ENCODE measurements at places on chromosomes 6 and 20.

- DNase-seq: no peak
Measured at GRCh38 chr6:78999737-79000136, 78.3 kb downstream of the PHIP start.

DNA sequence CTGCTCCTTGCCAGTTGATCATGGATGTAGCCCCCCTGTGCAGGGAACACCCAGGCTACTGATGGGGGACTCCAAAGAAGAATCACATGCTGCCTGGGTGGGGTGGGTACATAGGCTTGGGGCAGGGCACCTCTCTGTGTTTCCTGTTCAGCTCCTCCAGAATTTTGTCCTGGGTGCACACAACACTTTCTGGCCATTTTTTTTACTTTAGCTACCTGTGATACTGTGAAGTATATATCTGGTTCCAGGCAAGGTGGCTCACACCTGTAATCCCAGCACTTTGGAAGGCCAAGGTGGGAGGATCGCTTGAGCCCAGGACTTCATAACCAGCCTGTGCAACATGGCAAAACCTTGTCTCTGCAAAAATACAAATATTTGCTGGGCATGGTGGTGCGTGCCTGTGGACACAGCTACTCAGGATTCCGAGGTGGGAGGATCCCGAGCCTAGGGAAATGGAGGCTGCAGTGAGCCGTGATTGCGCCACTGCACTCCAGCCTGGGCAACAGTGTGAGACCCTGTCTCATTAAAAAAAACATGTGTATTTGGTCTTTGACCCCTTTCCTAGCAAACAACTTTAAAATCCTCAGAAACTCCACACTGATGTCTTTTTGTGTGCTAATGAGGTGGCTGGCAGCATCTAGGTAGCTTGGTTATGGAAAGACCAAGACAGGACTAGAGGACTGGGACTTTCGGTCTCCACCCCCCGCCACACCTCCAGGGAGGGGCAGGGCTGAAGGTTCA lies 14.1 kb downstream of the SLC4A11 start:
- no peak for DNase-seq

- no peak for DNase-seq
Measured at GRCh38 chr20:1909097-1909496, 13.9 kb downstream of the SIRPA start.

GRCh38 chr6:55812509-55812908 lies 62.9 kb downstream of the BMP5 start:
- DNase-seq: no peak

DNA sequence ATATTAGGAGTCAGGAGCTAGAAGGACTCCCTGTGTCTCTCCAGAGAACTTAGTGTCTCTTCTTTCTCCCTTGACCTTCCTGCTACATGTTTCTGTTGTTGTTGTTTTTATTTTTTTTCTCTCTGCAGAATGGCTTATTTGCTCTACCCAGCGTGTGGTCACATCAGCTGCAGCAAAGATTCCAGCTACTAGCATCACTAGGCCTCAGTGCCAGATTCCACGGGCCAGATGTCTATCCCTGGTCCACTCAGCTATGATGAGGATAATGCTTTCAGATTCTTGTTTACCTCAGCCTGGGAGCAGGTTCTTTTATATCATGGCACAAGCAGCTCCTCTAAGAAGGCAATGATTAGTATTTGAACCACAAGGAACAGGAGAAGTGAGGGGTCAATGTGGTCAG lies 110.0 kb downstream of the PLCB1 start:
- no peak for DNase-seq

DNA sequence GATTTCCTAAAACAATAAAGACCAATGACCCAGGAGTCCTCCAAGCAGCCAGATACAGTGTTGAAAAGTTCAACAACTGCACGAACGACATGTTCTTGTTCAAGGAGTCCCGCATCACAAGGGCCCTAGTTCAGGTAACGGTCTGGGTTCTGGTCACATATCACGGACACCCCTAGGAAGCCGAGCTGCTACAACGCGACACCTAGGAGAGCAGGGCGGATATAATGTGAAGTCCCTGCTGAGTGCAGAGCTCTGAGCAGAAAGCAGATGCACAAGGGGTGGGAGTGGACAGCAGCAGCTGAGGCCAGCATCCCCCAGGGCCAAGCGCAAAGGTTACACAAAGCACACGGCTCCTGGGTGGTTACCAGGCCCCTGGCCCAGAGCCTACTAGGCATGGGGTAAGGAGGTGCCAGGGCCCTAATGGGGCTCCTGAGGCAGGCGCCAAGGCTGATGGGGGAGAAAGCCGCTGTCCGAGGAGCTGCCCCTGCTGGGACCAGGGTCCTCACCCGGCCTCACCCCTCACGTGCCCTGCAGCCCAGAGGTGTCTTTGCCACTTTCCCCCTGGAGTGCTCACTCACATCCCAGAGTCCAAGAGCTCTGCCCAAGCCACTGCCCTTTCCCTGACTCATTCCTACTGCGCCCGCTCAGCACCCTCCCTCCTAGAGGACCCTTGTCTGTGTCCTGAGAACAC lies 8.4 kb downstream of the CST7 start:
- peak; percentile 72 for DNase-seq

DNA sequence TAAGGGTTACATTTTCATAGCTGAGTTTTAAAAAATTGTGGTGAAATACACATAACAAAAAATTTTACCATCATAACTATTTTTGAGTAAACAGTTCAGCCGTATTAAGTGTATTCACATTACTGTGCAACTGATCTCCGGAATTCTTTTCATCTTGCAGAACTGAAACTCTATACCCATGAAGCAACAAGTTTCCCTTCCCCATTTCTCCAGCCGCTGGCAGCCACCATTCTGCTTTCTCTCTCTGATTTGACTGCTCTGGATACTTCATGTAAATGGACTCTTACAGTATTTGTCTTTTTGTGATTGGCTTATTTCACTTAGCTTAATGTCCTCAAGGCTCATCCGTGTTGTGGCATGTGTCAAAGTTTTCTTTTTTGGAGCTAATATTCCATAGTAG lies 341.6 kb downstream of the QKI start:
- no peak for DNase-seq

- DNase-seq: no peak
Measured at GRCh38 chr6:120558294-120558693, 776.0 kb downstream of the TBC1D32 start.

DNA sequence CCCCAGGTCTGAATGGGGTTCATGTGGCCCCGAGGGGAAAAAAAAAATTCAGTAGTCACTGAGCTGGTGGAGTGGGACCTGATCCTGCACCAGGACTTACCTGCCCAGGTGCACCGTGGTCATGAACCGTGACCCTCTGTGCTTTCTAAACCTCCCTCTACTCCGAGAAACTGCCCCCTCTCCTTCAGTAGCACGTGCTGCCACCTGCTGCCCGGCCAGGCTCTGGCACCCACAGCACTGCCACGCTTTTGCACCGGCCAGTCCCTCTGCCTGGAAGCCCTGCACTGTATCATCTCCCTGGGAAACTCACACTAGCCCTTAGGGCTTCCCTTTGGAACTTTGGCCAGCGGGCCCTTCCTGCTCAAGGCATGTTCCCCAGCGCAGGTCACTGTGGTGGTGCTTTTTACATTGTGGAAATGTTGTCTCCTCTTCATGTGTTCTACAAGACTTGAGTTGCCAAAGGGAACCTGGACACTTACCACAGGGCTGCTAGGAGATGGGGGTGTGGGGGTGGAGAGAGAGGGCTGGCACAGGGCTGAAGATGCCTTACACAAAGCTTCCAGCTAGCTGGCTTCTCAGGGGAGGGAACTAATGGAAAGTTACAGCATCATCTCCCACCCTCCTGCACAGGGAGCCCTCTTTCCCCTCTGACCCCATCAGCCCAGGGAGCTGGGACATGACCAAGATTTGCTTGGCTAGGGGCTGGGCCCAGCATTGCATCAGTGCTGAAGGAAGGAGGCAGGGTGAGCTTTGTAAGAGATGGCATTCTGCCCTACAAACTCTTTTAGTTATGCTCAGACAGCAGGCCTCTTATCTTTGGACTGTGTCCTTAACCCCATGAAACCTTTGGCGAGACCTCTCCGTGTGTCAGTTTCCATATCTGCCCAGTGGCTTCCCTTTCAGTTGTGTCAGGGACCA lies 2.5 kb upstream of the PTPRT start:
- DNase-seq: no peak

DNA sequence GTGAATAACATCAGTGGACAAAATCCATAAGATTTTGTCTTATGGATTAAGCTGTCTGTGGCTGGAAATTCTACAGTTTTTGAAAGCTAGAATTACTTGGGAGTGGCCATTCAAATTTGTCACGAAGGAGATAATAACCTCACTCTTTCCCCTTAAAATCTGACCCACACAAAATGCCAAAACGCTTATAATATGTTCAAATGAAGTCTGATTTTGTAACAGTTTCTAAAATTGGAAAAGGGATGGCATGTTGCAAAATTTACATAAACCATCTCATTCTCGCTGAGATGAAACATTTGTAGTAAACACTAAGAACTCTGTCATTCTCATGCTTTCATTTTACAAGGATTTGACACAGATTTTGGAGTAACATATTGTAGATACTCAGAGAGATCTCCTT lies 112.7 kb downstream of the GJA1 start:
- no peak for DNase-seq

DNA sequence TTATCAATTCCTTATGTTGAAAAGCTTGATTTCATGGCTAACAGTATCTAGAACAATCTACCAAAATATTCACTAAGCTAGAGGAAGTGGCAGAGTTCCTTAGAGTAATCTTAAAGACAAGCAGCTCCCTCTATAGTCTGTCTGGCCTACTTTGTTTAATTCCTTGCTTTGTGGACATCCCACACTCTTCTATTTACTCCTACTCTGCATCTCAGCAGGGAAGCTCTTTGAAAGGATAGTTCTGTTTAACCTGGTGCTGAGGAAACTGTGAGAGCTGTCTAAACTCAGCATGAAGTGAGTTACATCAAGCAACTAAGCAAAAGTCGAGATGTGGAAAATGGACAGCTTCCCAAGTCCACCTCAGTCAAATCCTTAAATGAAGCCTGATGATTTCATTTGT lies 4.3 kb downstream of the REV3L start:
- no peak for DNase-seq

- no peak for DNase-seq
Measured at GRCh38 chr6:107635057-107635515, 145.2 kb downstream of the SOBP start.

GRCh38 chr6:52598824-52599190 lies 21.9 kb upstream of the TRAM2 start:
- DNase-seq: peak; percentile 14

GRCh38 chr6:111973118-111973761 lies 80.7 kb upstream of the CCN6 start:
- no peak for DNase-seq

GRCh38 chr6:130269969-130270635 lies 47.4 kb upstream of the SAMD3 start:
- no peak for DNase-seq

- no peak for DNase-seq
Measured at GRCh38 chr20:59790346-59790745, 143.1 kb downstream of the SYCP2 start.

DNA sequence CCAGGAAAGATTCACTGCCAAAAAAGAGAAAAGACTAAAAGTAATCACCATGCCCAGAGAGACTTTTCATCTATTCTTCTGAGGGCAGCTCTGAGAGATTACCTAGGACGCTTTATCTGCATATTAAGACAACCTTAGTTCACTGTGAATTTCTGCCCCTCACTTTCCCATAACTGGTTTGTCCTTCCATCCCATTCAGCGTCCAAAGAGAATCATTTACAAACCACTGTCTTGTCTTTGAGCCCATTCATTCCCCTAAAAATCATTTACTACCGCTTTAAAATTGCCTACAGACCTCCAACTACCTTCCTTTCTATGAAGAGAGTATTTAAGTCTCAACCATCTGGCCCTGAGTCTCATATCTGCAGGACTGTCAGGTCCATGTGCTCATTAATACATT lies 149.0 kb downstream of the PDSS2 start:
- no peak for DNase-seq

GRCh38 chr6:2756241-2756640 lies 5.5 kb upstream of the MYLK4 start:
- no peak for DNase-seq
